ENCODE measurements at places on chromosomes 1 and 21.

- DNase-seq, result no peak
These were observed 11.1 kb downstream of the IFFO2 start for GRCh38 chr1:18945401-18945849.

- no peak for DNase-seq
These were observed 563 bp upstream of the NFIA start for GRCh38 chr1:61081686-61082310.

GRCh38 chr21:44858791-44859190, 14.7 kb downstream of the PTTG1IP start:
- no peak for DNase-seq

- no peak for DNase-seq
These were observed 115.2 kb upstream of the SERBP1 start for GRCh38 chr1:67545364-67545763.

DNA sequence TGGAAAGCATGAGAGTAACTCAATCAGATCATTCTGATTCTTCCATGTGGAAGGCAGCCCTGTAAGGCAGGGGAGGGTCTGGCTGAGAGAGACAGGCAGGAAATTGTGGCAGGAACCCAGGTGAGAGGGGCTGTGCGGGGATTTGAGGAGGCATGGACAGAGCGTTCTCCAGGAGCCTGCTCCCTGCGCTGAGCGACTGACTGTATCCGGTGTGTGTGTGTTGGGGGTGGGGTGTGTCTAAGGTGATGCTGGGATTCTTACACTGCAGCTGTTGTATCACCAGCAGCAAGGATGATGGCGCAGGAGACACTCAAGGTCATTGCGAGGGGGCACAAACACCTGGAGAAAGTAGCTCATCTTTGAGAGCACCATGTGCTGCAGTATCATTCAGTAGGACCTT, 128.5 kb downstream of the RHOU start:
- no peak for DNase-seq

DNA sequence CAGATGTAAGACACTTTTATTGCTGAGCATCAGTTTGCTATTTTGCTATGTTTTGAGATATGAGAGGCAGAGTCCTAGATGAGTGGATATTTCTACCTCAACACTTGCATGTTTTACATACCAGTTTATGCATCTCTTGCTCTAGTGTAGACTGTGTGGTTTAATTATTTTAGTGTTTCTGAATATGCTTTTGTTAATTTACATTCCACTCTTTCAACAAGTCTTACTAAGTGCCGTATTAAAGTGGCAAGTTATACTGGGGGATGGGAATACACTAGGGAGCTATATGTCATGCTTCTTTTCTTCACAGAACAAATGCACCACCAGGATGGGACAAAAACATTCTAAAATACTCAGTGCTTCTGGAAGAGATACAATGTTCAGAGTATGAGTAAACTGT, 507.7 kb upstream of the PRMT6 start:
- no peak for DNase-seq

DNA sequence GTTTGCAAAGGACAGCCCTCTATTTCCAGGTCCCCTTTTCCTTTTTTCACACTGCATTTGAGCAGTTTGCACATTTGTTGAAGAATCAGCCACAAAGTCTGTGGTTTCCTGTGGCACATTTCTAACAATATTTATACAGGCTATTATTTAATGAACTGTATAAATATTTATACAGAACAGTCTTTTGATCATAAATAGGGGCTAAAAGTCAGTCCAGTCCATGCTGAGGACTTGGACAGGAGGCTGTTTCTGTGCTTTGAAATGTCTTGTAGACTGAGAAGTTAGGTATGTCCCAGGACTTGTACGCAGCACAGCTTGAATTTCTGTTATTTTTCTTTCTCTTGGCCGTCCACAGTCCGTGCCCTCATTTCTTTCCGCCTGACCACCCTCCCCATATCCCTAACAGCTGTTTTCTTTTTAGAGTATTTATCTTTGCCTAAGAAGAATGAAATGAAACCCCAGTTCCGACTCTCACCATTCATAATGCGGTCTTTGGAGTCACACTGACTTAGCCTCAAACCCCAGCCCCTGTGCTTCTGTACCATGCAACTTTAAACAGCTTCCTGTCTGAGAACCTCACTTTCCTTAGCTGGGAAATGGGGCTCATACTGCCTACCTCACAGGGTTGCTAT, 19.7 kb downstream of the FGGY start:
- DNase-seq, result no peak

GRCh38 chr1:15808955-15809354, 1.5 kb upstream of the UQCRHL start:
- DNase-seq, result peak; percentile 48

All from SJSA1 (cell line).